ENCODE measurements at places on chromosomes 11 and 22.

DNA sequence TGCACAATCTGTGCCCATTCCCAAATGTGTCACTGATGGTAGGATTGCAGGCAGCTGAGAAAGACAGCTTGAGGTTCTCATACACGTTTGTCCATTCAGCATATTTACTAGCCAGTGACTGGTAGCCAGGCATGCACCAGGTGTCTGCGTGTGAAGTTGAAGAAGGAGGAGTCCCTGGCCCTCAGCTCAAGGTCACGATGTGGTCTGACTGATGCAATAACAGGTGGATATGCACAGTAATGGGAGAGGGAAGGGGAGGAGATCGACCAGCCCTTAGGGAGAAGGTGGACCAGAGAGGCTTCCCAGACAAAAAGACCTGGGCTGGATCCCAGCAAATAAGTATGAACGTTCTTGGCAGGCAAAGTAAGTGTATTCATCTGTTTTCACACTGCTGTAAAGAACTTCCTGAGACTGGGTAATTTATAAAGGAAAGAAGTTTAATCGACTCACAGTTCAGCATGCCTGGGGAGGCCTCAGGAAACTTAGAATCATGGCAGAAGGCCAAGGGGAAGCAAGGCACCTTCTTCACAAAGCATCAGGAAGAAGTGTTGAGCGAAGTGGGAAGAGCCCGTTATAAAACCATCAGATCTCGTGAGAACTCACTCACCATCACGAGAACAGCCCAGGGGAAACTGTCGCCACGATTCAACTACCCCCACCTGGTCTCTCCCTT lies 96.0 kb downstream of the MN1 start:
- no peak overlapping the region for H3K27ac ChIP-seq
- no peaks in the 10 kb centered on the region for H3K36me3 ChIP-seq
- H3K27me3 ChIP-seq, result no peaks in the 10 kb centered on the region
- H3K4me1 ChIP-seq, result no peaks in the 10 kb centered on the region
- no peak overlapping the region for H3K4me3 ChIP-seq

- no peaks in the 10 kb centered on the region for H3K36me3 ChIP-seq
- H3K4me1 ChIP-seq, result peaks cover 12% of the 10 kb centered on the region
- no peak overlapping the region for H3K4me3 ChIP-seq
- DNase-seq, result no peak
Observed at GRCh38 chr22:17637490-17638181, 921 bp upstream of the BCL2L13 start.

GRCh38 chr11:87203907-87204602 lies 166.3 kb downstream of the TMEM135 start:
- peaks cover 4% of the 10 kb centered on the region for H3K4me1 ChIP-seq
- H3K27me3 ChIP-seq, result no peaks in the 10 kb centered on the region
- H3K27ac ChIP-seq, result no peak overlapping the region
- DNase-seq, result no peak
- no peaks in the 10 kb centered on the region for H3K36me3 ChIP-seq

DNA sequence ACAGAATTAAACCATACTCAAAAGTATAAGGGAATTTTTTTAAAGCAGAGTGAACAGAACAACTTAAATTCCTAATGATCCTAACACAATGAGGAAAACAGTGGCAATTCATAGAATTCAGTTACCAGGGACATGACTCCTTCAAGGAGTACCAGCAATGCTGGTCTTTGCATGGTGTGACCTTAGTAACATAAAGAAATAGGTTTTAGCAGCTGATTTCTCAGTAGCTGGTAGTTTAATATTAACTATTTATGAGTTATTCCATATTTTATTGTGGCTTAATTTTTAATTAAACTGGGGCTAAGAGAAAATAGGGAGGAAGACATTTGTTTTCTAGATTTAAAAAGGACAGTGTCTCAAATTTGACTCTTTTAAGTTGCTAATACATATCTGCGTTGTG lies 30.9 kb downstream of the CHKA start:
- H3K27ac ChIP-seq, result peak overlapping the region; percentile 20
- DNase-seq, result no peak
- no peaks in the 10 kb centered on the region for H3K36me3 ChIP-seq
- H3K27me3 ChIP-seq, result no peaks in the 10 kb centered on the region
- H3K4me3 ChIP-seq, result no peak overlapping the region

GRCh38 chr11:86167499-86168164 lies 76.9 kb upstream of the EED start:
- H3K4me1 ChIP-seq, result no peaks in the 10 kb centered on the region
- no peaks in the 10 kb centered on the region for H3K27me3 ChIP-seq
- no peak for DNase-seq
- no peaks in the 10 kb centered on the region for H3K36me3 ChIP-seq
- H3K4me3 ChIP-seq, result no peak overlapping the region

All from thyroid gland (tissue), 4 donors.